NCI-H2081 treated with DMSO at 0.1 percent for 48 hours (cell line): ENCODE measurements at places on chromosomes 16 and 17.
A peak's percentile ranks its signal among the peaks of the same experiment; 100 is the strongest.

GRCh38 chr17:16286009-16286946 lies 67.0 kb downstream of the CENPV start:
- no peak for DNase-seq

- DNase-seq = no peak
Observed at GRCh38 chr17:13785981-13786598, 184.4 kb upstream of the HS3ST3A1 start.

DNA sequence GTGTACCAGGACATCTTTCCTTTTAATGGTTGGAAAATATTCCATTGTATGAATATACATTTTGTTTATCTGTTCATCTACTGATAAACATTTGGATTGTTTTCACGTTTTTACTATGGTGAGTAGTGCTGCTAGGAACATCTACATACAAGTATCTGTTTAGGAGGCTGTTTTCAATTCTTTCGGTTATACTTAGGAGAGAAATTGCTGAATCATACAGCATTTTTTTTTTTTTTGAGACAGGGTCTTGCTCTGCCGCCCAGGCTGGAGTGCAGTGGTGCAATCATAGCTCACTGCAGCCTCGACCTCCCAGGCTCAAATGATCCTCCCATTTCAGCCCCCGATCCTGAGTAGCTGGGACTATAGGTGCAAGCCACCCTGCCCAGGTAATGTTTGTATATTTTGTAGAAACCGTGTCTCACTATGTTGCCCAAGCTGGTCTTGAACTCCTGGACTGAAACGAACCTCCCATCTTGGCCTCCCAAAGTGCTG lies 122.9 kb downstream of the CRLF3 start:
- DNase-seq = no peak

DNA sequence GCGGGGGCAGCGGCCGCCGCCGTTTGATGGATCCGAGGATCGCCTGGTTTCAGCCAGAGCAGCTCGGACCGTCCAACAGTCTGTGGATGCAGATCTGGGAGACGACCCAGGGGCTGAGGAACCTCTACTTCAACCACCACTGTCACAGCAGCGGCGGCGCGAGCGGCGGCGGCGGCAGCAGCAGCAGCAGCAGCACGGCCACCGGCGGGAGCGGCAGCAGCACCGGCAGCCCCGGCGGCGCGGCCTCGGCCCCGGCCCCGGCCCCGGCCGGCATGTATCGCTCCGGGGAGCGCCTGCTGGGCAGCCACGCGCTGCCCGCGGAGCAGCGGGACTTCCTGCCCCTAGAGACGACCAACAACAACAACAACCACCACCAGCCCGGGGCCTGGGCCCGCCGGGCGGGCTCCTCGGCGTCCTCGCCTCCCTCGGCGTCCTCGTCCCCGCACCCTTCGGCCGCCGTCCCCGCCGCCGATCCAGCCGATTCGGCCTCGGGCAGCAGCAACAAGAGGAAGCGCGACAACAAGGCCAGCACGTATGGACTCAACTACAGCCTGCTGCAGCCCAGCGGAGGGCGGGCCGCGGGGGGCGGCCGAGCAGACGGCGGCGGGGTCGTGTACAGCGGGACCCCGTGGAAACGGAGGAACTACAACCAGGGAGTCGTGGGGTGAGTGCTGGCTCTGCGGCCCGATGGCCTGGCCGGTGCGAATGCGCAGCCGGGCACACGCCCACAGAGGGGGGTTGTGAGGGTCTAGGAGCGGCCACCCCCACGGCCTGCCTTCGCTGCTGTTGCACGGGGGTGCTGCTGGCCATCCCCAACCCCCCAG lies 702 bp downstream of the TENT4B start:
- DNase-seq = no peak

- DNase-seq = no peak
Observed at GRCh38 chr16:83843657-83844056, 35.9 kb downstream of the HSBP1 start.

- no peak for DNase-seq
Observed at GRCh38 chr17:50541402-50541715, 5.6 kb upstream of the SPATA20 start.

GRCh38 chr17:32909787-32910369 lies 18.1 kb upstream of the TMEM98 start:
- no peak for DNase-seq

- DNase-seq = no peak
Observed at GRCh38 chr17:62860962-62861873, 53.1 kb upstream of the MARCHF10 start.

- DNase-seq = no peak
Observed at GRCh38 chr17:21245639-21246084, 7.5 kb downstream of the NATD1 start.

- DNase-seq = peak; percentile 1
Observed at GRCh38 chr17:5587438-5588032, 3.2 kb upstream of the NLRP1 start.

GRCh38 chr17:40597156-40597555 lies 31.9 kb upstream of the CCR7 start:
- DNase-seq = no peak

- no peak for DNase-seq
Observed at GRCh38 chr17:80494547-80494946, 18.1 kb upstream of the NPTX1 start.

DNA sequence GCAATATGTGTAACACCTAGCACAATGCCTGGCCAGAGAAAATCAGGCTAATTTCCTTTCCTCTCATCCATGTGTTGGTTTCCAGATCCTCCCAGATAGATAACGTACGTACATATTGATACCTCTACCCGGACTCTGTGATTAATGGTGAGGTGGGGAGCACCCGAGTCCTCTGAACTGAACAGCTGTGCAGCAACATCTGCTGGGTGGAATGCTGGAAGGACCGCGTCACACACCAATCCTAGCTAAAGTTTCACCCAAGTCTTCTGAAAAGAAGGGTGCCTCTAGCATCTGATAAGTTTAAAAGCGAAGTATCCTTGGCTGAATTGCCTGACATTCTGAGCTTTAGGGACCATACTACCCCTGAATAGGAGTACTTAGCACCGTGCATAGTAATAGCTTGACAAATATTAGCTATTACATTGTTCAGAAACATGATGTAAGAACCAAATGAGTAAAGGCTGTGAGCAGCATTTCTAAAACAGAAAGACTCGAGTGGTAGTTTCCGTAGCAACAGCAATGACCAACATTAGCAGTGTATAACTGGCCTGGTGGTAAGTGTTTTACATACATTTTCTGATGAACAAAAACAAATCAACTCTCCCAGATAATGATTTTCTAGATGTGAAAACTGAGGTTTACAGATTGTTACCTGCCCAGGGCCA lies 91.4 kb downstream of the SYCE1L start:
- no peak for DNase-seq

DNA sequence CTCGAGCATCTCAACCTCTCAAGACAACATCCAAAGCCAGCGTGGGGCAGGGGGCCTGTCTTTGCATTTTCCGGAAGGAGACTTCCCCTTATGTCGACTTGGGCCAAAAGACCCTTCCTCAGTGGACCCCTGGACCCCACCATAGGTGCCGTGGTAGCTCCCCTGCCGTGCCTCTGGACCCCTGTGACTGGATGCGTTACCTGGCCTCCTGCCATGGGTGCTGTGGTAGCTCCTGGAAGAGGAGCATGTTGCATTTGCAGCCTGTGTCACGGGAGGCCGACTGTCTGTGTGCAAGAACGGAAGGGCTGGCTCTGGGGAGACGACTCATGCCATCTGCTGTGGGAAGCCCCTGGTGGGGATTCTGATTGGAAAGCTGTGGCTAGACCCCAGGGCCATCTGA lies 130.1 kb downstream of the FOXL1 start:
- no peak for DNase-seq

GRCh38 chr16:55713103-55713502 lies 57.3 kb downstream of the SLC6A2 start:
- no peak for DNase-seq

DNA sequence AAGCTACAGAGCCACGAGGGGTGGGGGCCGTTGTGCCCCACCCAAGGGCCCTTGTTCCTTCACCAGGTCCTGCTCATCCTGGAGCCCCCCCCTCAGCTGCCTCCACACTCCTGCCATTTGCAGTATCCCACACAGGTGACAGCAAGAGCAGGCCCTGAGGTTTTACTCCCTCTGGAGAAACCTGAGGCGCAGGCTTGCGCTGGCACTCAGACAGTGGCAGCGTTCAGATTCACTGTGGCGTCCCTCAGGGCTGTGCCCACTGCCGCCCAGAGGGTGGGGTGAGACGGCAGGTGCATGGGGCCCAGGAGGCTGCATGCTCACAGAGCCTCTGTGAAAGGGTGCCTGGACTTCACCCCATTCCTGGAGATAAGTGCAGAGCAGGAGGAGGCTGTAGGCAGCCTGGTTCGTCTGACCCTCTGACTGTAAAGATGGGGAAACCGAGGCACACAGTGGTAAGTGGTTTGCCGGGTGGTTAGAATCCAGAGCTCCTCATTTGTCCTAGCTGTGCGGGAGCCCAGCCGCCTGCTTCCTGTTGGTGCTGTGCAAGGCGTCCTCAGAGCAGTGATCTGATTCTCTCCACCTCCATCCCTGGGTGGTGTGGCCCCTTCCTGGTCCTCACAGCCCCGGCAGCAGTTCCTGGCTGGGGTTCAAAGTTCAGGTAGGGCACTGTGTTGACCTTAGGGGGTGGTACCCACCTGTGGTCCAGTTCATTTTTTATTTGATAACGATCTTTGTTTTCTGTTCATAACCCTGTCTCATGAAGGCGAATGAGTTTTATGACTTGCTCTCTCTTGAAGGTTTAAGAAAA lies 1.6 kb downstream of the SPIRE2 start:
- no peak for DNase-seq

- no peak for DNase-seq
Observed at GRCh38 chr16:22370038-22370820, 4.2 kb downstream of the CDR2 start.

GRCh38 chr17:74877592-74878548 lies 5.1 kb upstream of the FDXR start:
- no peak for DNase-seq

DNA sequence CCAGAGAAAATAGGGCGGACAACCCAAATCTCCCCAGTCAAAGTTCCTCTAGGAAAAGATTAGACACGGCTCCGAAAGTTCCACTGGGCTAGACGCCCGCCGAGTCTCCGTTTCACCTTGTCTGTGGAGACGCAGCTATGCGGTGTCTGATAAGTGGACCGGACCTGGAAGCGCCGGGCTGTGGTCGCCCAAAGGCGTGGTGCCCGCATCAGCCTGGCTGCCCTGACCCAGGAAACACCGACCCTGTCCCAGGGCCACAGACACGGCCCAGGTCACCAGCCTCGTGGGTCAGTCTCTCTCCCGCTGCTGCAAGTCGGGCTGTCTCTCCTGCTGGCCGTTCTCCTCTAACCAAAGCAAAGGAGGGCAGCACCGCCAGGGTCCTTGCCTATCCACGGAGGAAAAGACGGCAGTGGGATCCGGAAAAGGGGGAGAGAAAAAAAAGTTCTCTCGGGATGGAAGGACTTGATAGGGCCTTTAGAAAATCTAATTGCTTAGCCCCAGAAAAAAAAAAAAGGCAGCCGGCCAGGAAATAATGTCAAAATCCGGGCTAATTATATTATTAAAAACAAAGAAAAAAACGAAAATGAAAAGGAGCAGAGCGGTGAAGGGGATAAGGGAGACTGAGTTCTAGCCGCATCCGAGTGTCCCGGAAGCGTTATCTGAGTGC lies 13.9 kb upstream of the FOXF1 start:
- no peak for DNase-seq
